ENCODE measurements at places on chromosomes 11 and 22.

- DNase-seq = no peak
Measured at GRCh38 chr11:86418917-86419316, 44.2 kb downstream of the CCDC81 start.

DNA sequence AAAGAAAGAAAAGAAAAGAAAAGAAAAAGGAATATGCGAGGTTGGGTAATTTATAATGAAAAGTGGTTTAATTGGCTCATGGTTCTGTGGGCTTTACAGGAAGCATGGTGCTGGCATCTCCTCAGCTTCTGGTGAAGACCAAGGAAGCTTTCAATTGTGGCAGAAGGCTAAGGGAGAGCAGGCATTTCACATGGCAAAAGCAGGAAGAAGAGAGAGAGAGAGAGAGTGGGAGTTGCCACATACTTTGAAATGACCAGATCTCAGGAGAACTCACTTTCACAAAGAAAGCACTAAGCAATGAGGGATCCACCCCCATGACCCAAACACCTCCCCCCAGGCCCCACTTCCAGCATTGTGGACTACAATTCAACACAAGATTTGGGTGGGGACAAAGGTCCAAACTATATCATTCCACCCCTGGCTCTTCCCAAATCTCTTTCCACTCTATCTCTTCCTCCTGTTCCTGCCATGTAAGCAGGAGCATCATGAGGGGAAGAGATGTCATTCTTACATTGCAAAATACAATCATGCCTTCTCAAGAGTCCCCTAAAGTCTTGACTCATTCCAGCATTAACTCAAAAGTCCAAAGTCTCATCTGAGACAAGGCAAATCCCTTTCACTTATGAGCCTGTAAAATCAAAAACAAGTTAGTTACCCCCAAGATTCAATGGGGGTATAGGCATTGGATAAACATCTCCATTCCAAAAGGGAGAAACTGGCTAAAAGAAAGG, 38.9 kb downstream of the LINC01488 start:
- DNase-seq = no peak

DNA sequence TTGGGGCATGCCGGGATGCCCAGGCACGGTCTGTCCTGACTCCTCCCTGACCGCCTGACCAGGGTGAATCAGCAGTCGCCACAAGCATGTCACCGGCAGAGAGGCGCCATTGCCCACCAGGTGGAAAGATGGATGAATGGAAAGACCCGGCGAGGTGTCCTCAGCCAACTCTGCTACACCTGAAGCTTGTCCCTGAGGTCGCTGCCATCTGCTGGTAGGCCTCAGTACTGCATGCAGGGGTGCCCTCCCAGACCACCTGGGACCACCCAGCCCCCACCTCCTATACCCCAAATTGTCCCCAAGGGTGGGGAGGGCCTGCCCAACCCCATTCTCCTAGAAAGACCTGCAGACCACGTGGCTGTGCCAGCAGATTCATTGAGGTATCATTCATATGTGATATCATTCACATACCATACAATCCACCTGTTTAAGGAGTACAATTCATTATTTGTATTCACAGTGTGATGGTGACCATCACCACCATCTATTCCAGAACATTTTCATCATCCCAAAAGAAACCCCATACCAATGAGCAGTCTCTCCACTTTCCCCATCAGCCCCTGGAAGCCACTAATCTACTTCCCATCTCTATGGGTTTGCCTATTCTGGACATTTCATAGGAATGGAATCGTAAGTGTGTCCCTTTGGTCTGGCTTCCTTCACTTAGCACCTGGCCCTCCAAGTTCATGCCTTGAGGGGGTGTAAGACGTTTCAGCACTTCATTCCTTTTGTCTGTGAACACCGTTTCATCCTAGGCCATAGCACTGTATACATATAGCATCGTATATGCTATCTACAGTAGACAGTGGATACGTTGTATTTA, 17.5 kb downstream of the FGF3 start:
- no peak for DNase-seq

DNA sequence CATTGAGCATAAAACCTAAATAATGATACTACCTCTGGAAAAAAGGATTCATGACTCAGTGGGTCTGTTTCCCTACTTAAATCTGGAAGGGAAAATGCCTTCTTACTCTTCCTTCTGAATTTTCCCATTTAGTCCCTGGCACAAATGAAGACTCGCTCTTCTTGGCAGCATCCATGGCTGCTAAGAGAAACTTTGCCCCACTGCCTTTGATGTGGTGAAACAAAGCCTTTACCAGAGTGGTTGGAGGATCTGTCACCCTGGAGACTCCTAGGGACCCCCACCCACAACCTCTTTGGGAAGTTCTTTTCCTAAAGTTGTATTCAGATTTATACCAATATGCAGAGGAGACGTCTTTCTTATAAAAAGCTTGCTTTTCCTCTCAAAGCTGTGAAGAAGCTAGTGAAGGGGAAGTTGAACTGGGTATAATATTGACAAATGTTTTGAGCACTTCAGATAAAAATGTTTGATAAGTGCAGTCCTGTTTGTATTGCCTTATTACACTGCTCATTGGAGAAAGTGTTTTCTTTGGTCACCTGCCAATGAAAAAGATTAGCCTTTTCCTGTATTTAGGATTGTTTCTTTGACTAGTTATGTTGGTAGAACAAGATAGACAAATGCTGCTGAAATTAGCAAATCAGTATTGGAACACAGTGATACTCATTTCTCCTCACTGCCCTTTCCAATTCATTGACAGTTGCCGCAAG, 77.3 kb downstream of the ARFGAP2 start:
- no peak for DNase-seq

GRCh38 chr11:76810151-76810853, 27.1 kb downstream of the TSKU start:
- DNase-seq = no peak

DNA sequence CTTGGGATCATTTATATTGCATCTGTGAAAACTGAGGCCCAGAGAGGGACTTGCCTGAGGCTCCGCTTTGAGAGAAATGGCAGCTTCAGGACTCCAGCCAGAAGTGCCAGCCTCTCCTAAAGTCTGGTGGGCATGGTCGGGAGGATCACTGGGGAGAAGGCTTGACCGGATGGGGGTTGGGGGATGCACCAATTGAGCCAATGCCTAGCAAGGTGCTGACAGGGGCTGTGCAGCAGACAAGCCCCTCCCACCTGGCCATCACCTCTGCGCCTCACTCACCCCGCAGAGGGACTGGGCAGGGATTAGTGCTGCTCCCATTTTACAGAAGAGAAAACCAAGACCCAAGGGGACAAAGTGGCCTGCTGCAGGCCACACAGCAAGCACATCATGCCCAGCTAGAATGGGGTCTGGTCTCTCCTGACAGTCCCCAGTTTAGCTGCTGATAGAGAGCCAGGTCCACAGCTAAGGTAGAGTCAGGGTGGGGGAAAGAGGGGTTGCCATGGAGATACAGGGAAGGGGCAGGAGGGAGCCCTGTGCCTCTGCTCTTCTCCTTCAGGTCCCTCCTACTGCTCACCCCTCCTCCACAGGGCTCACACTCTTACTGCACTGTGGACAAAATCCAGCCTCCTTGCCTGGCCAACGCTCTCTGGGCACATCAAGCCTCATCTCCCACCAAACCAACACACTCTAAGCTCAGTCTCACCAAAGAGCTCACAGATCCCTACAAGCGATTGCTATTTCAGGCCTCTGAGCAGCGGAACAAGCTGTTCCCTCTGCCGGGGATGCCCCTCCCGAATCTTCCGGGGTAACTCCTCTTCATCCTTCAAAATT, 29.5 kb downstream of the TEF start:
- DNase-seq = no peak

DNA sequence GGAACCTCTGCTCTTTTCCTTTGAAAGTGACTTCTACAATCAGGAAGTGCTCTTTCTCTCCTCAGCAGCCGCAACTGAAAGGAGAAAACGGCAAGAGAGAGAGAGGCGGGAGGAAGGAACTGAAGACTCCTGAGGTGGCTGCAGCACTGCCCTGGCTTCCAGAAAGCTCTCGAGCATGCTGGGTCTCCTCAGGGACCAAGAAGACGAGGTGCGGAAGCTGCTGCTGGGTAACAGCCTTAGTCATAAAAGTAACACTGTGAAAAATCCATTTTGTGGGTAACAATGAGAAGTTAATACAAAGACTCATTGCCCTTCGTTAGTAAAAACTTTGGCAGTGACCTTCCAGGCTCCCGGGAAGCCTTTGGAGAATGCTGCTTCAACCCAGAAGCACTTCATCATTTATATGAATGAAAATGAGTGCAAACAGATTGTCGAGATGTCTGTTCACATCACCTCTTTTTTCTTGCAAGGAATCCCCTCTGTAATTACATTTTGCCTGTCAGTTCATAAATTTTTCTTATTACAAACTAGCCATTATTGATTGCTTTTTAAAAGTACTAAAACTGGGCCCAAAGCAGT, 473.4 kb downstream of the SOX6 start:
- DNase-seq = no peak

DNA sequence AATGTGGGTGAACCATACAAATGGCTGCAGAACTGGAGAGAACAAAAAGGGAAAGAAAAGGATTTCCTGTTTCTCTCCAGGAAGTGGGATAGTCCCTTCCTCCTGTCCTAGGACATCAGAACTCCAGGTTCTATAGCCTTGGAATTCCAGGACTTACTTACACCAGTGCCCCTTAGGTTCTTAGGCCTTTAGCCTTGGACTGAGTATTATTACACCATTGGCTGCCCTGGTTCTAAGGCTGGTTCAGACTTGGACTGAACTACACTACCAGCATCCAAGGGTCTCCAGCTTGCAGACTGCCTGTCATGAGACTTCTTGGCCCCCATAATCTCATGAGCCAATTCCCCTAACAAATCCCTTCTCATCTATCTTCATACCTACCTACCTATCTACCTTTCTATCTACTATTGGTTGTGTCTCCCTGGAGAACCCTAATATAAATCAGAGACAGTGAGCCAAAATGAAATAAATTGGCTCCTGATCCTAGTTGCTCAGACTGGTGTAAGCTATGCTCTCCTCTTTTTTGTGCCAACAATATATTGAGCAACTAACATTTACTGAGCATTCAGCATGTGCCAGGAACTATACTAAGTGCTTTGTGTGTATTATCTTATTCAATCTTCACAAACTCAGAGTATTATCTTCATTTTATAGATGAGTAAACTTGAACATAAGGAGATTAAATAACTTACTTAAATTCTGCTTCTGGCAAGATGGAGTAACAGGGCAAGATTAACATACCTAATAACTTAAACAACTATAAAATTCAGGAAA, 303.7 kb downstream of the TTC28 start:
- no peak for DNase-seq

- no peak for DNase-seq
Measured at GRCh38 chr22:35727436-35727835, 9.8 kb downstream of the APOL5 start.

GRCh38 chr11:68532727-68533369, 72.3 kb downstream of the PPP6R3 start:
- DNase-seq = no peak

DNA sequence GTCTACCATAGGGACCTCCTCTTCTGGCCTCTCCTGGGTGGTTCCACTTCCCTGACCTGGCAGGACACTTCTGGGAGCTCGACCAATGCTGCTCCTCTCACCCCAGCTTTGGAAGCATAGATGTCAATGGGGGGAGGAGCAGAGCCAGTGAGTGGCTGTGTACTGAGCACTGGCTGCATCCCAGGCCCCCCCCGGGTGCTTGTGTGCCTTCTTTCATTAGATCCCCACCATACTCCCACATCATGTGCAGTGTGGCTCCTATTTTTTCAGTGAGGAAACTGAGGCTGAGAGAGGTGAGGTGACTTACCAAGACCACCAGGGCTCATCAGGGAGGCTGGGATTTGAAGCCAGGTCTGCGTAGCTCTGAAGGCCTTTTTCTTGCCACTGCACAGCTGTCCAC, 44.3 kb downstream of the LRRC32 start:
- no peak for DNase-seq

DNA sequence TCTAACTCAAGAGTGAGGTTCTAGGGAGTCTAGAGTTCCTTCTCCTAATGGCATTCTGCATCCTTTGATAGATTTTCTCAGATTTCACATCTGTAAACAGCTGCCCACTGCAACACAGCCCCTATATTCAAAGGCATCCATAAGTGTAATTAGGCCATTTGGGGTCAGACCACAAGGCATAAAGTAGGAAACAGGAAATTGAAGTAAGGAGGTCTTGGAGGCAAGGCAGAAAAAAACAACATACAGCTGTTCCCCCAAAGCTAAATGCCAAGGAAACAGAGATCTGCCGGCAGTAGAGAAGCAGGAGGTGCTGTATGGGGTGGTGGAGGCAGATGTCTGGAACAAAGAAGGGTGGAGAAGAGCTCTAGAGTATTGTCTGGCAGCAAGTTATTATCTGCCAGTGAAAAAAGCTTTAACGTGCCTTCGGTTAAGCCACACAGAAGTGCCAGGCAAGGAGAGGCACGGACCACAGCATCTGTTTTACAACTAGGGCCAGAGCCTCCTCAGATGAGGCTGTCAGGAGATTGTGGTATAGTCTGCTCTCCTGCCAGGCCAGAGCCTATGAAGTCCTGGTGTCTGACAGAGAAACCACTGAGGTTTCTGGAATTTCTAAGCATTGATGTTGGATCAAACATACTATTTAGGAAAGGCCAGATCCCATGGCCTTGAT, 100.2 kb upstream of the CHRM4 start:
- DNase-seq = no peak

DNA sequence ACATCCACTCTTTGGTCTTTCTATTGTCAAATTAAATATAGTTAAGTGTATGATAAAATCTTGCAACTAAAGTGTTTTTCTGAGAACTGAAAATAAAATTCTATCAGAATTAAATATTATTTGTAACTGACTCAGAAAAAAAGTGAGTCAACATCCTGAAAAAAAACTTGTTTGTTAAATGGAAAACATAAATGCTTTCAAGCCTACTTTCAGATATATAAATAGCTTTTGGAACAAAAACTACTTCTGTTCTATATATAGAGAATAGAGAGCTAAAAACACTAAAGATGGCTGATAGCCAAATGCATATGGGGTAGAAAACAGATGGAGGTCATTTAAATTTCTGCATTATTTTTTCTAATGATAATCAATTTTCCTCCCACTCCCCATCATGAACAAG, 61.8 kb downstream of the PIK3C2A start:
- DNase-seq = no peak

- DNase-seq = no peak
Measured at GRCh38 chr11:12287009-12287373, 90.4 kb upstream of the PARVA start.

GRCh38 chr22:30636226-30637077, 871 bp downstream of the SLC35E4 start:
- DNase-seq = no peak

GRCh38 chr11:120590472-120590871, 78.9 kb downstream of the GRIK4 start:
- no peak for DNase-seq

Data from activated CD8-positive, alpha-beta memory T cell treated with anti-CD3 and anti-CD28 coated beads for 48 hours (primary cell).